ENCODE measurements at places on chromosomes 7 and 10. TPM values are rescaled to one million over a fixed set of nuclear protein-coding genes. Genes with fewer than 3 reads are reported as not detected.
A peak's percentile ranks its signal among the peaks of the same experiment; 100 is the strongest.

Gene SRGN
- 16.3 TPM for polyA plus RNA-seq

DNA sequence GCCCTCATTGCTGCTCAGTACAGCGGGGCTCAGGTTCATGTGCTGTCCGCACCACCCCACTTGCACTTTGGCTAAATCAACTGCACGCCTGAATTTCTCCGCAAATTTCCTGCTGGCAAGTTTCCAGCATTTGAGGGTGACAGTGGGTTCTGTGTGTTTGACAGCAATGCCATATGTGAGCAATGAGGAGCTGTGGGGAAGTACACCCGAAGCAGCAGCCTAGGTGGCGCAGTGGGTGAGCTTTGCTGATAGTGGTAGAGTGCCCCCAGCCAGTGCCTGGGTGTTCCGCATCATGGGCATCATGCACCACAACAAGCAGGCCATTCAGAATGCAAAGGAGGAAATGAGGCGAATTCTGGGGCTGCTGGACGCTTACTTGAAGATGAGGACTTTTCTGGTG, 103.9 kb upstream of the POT1 start:
- no peak for DNase-seq

DNA sequence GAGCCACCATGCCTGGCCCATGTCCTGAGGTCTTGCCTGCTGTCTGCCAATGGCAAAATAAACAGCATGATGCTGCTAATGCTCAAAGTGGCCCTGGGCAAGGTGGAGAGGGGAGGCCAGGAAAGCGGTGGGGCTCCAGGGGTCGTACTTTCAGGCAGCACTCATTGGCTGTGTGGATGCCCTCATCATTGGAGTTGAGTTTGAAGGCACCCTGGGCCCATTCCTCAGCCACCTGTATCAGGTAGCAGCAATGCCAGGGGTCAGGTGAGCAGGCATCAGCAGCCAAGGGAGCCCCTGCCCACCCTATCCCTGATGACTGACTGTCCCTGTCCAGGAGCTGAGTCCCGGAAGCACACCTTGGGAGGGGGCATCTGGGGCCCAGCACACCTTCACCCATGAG, 902.5 kb upstream of the ZNF722 start:
- DNase-seq, result no peak

Gene ZNF117
- 23.5 TPM for polyA plus RNA-seq

Gene GRM3
- polyA plus RNA-seq, result 0.07 TPM

DNA sequence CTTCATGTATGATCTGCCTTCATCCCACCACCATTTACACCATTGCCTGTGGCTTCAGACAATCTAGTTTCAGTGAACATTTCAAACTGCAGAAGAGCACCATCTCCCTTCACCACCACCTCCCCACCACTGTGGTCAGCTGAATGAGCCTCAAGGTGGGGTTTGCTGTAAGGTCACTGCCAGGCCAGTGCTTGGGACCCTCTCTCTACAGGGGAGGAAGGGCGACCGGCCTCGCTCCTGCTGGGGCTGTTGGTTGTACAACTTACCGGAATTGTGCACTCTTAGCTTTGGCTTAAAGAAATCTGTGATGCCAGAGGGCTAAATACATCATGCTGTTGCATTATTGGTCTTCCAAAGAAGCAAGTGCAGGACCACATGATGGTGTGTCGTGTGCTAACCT, 26.6 kb downstream of the PFKP start:
- no peak for DNase-seq

GRCh38 chr7:70667406-70667805, 464.5 kb upstream of the GALNT17 start:
- DNase-seq, result no peak

- DNase-seq, result no peak
These were observed 56.3 kb downstream of the COL28A1 start for GRCh38 chr7:7479275-7479805.

Gene MRLN
- polyA plus RNA-seq, result not detected

Gene NXPH1
- polyA plus RNA-seq, result 0.11 TPM

Gene FAM204A
- 88.1 TPM for polyA plus RNA-seq

DNA sequence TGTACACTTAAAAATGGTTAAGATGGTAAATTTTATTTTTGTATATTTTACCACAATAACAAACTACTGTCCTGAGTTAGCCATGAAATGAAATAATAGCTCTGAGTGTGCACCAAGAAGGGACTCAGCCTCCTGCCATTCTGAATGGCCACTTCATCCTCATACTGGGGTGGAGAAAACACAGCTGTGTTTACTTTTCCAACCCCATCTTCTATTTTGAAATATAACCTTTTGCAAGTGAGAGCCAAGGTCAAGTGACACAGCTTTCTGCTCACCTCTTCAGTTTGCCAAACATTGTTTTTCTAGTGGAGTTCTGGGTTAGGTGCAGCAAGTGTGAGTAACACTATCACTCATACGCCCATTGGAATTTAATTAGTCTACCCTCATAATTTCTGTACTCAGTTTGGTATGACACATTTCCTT, 107.4 kb upstream of the GLCCI1 start:
- peak; percentile 7 for DNase-seq

- DNase-seq, result no peak
These were observed 122.1 kb upstream of the TPK1 start for GRCh38 chr7:144957998-144958397.

Gene FZD1
- polyA plus RNA-seq, result 56.4 TPM

DNA sequence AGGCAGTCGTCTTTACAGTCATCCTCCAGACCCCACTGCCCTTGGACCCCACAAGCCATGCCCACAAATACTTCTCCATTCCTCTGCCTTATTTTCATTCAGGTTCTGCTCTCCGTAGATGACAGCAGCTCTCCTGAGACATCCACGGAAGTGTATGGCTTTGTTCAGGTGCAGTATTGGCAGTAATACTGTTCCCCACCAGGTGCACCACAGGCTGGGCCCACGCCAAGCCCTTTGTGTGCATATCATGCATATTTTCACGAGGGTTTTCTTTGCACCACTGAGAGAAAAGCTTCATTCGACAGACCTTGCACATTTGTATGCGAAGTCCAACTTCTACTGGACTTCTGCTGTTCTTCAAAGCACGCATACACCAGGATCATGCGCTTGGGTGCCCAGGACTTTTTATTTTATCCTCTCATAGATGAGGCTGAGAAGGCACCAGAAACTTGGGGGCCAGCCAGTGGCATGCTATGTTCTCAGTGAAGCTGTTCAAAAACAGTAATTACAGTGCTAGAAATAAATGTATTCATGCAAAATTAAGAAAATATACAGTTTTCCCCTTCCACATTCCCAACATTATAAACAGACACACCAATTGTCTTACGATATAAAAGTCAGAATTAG, 37.8 kb upstream of the PITRM1 start:
- DNase-seq, result no peak

- DNase-seq, result no peak
These were observed 16.8 kb upstream of the LAT2 start for GRCh38 chr7:74193054-74193453.

DNA sequence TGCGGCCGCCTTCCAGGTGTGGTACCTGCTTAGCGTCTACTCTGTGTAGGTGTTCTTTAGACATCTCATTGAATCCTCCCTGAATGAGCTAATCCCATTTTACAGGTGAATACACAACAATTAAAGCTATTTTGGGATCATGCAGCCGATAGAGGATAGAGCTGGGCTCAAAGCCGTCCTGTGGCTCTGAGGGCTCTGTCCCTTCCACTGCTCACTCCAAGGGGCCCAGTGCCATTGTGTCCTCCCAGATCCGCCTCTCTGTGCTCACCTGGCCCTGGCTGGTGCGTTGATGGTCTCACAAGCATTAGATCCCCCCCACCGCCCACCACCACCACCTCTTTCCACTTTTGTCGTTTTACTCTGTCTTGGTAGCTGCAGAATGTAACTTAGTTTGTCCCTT, 13.1 kb downstream of the NPTX2 start:
- DNase-seq, result no peak

GRCh38 chr7:150365673-150366398, 2.8 kb upstream of the REPIN1 start:
- DNase-seq, result no peak

DNA sequence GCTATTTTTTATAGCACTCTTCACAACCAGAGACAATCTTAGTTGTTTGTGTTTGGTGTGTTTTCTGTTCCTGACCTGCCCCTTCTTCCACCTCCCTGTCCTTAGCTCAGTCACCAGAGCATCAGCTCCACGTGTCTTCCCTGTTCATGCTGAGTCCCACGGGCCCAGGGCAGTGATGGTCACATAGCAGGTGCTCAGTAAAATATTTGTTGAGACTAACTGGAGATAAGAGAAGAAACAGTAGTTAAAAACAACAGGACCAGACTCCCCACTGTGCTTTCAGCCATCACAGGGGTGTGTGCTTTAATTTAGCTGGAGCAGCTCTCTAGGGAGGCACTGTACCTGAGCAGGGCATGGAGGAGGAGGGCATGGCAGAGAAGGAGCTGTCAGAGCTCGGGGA, 307.3 kb upstream of the ZNF32 start:
- DNase-seq, result no peak
